ENCODE measurements at places on chromosomes 4 and X. TPM values are rescaled to one million over a fixed set of nuclear protein-coding genes. Genes with fewer than 3 reads are reported as not detected.

The CXCL11 gene
- 0.10 TPM for total RNA-seq

The MAGEA2 gene
- 0.07 TPM for total RNA-seq

The AADAT gene
- total RNA-seq, result 9.1 TPM

The DRP2 gene
- total RNA-seq, result 0.23 TPM

The KCNE5 gene
- 0.13 TPM for total RNA-seq

The WDR1 gene
- 214 TPM for total RNA-seq

The LRRC66 gene
- 0.18 TPM for total RNA-seq

The MAGED4B gene
- total RNA-seq, result 11.0 TPM

The PAGE5 gene
- not detected for total RNA-seq

The RBMXL3 gene
- not detected for total RNA-seq

The ZNF280C gene
- 3.2 TPM for total RNA-seq

The SPACA5 gene
- not detected for total RNA-seq

The ENAM gene
- total RNA-seq, result not detected

The TMSB15C gene
- total RNA-seq, result 0.31 TPM

The PLXNA3 gene
- 10.7 TPM for total RNA-seq
